ENCODE measurements at places on chromosomes 6 and 20.

- DNase-seq = no peak
Measured at GRCh38 chr6:147970970-147971369, 371.7 kb upstream of the SASH1 start.

GRCh38 chr20:61178551-61179071 is 73.5 kb upstream of the CDH4 start:
- no peak for DNase-seq

DNA sequence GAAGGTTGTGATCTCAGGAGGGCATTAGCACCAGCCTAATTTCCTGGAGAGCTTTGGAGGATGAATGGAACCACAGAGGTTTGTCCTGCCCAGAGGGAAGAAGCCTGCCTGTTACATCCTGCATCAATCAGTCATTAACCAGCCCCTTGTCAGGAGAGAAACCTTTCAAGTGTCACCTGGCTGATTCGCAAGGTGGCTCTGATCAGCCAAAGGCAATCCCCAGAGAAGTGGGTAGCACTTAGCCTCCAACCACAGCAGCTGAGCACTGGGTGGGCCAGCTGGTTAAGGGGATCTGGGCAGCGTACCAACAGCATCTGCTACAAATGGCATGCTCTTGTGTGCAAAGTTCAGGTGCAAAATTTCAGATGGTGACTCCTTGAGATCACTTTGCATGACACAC is 26.9 kb downstream of the ANKEF1 start:
- DNase-seq = no peak

- DNase-seq = no peak
Measured at GRCh38 chr20:63854069-63854765, 7.1 kb upstream of the ABHD16B start.

DNA sequence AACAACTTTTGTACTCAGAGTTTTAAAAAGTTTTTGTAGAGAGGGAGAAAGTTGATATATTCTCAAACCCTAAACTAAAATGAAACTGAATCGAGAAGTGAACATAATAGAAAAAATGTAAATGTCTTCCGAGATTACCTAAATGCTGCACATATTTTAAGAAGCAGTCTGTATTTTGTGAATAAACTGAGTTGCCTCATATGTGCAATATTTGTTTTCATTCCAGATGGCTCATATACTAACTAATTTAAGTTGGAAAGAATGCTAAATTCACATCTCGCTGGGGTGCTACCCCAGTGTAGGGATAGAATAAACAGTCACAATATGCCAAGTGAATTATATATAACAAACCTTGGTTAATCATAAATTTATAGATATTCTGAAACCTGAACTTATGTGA is 285.9 kb upstream of the THEMIS start:
- no peak for DNase-seq

DNA sequence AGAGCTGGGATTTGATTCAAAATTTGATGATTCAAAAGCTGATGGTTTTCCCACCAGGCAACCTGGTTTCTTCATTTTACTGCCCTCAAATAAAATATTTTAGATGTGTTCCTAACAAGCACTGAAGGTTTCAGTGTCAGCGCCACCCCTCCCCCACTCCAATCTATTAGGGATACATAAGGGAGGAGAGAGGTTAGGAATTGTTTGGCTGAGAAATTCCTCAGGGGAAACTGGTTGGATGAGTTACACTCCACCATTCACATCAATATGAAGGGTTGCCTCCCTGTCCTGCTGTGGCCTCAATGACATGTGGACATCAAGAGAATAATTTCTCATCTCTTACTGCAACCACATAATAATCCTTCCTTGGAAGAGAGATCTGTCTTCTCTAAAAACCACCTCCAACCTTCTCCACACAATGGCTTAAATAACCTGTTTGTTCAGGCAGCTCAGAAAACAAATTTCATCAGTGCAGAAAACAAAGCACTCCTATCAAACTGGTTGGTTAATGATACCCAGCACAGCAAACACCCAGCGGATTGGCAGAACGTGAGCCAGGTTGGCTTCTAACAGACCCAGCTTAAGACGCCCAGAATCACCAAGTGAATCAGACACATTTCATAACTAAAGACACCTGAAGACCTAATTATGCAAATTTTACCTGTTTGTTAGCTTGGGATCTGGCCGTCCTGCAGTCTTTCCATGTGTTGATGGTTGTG is 136.0 kb upstream of the SGK1 start:
- DNase-seq = no peak

DNA sequence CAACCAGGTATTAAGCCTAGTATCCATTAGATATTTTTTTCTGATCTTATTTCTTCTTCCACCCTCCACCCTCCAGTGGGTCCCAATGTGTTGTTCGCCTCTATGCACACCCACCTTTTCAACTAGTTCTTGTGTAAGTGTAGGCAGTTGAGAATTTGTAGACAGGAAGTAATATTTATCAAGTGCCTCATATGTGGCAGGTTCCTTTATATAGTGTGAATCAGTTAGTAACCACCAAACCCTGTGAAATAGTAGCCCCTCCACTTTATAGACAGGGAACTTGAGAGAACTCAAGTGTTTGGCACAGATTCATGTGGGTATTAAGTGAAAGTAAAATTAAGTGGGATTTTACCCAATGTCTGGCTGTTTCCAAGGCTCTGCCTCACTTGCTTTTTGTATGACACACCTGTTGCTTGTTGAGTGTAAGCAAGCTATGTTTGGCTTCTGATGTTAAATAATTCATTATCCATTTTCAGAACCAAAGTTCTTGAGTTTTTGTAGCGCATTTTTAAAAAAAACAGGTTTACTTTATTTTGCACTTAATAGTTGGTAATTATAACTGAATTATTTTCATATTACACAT is 24.8 kb downstream of the AFDN start:
- no peak for DNase-seq

DNA sequence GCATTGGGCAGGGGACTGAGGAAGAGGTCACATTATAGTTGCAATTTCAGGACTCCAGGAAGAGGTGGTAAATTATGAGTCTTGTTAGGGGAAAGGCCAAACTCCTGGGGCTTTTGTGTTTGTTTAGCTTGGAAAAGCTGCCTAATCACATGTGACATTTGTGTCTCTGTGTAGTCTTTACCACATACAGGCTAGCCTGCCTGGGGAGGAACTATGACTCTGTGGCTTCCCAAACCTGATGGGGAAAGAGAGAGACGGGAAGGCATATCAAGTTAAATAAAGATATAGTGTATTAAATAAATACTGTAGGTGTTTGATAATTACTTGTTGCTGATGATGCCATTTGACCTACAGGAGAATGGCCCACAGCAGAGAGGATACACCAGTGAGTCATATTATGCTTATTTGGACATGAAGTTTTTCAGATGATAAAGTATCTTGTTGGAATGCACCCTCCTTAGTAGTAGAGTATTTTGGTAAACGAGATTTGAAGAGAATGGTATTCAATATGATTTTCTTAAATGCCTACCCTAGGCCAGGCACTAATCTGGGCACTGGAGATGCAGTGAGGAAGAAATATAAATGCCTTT is 4.0 kb downstream of the BLTP3A start:
- no peak for DNase-seq

DNA sequence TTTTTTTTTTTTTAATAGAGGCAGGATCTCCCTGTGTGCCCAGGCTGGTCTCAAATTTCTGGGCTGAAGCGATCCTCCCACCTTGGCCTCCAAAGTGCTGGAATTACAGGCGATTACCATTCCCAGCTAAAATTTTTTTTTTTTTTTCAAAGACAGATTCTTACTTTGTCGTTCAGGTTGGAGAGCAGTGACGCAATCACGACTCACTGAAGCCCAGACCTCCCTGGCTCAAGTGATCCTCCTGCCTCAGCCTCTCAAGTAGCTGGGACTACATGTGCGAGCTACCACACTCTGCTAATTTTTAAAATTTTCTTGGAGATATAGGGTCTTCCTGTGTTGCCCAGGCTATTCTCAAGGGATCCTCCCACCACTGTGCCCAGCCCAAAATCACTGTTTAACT is 58.0 kb upstream of the MYO6 start:
- DNase-seq = no peak

DNA sequence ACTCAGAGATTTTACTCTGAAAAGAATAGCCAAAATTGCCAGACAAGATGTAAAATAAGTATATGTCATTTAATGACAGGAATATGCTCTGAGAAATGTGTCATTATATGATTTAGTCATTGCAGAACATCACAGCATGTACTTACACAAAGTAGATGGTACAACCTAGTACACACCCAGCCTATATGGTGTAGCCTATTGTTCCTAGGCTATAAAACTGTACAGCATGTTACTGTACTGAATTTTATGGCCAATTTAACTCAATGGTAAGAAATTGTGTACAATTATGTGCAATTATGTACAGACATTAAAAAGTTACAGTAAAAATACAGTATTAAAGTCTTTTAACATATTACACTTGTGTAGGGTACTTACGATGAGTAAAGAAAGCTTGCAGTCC is 311.9 kb upstream of the EPHA7 start:
- no peak for DNase-seq

GRCh38 chr6:164243949-164244348 is 829.4 kb downstream of the QKI start:
- no peak for DNase-seq

- no peak for DNase-seq
Measured at GRCh38 chr20:44835661-44836221, 25.4 kb upstream of the RIMS4 start.

GRCh38 chr6:50698546-50698945 is 14.8 kb upstream of the TFAP2D start:
- DNase-seq = no peak

DNA sequence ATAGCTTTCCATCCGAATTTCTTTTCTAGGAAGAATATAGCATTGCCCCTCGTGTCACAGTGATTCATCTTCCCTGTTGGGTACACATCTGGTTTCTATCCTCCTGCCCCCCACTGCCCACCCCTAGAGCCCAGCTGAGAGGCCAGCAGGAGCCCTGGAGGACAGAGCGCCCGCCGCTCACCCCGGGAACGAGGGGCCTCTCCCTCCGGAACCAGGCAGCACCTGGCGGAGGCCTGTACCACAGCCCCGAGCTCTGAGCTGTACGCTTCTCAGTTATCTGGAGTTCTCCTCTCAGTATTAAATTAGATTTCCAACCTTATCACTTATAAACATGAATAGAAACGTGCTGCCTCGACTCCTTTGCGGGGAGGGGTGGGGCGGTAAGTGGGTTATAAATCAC is 6.0 kb downstream of the ANKRD60 start:
- no peak for DNase-seq

DNA sequence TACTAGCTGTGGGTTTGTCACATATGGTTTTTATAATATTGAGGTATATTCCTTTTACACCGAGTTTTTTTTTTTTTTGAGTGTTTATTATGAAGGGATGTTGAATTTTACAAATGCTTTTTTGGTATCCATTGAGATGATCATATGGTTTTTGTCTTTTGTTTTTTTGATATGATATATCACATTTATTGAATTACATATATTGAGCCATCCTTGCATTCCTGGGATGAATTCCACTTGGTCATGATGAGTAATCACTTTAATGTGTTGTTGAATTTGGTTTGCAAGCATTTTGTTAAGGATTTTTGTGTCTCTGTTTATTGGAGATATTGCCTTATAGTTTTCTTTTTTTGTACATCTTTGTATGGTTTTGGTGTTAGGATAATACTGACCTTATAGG is 3.3 kb upstream of the ZNF337 start:
- DNase-seq = no peak

GRCh38 chr20:29878777-29879442 is 1378.6 kb upstream of the DEFB115 start:
- DNase-seq = no peak

GRCh38 chr6:169216830-169217229 is 36.8 kb downstream of the THBS2 start:
- DNase-seq = no peak

- no peak for DNase-seq
Measured at GRCh38 chr6:143811501-143812157, 31.5 kb upstream of the LTV1 start.

- DNase-seq = no peak
Measured at GRCh38 chr20:32819992-32820697, 391 bp downstream of the MAPRE1 start.

- no peak for DNase-seq
Measured at GRCh38 chr6:14732844-14733757, 512.8 kb upstream of the JARID2 start.

- no peak for DNase-seq
Measured at GRCh38 chr6:10351791-10352190, 63.1 kb downstream of the TFAP2A start.

DNA sequence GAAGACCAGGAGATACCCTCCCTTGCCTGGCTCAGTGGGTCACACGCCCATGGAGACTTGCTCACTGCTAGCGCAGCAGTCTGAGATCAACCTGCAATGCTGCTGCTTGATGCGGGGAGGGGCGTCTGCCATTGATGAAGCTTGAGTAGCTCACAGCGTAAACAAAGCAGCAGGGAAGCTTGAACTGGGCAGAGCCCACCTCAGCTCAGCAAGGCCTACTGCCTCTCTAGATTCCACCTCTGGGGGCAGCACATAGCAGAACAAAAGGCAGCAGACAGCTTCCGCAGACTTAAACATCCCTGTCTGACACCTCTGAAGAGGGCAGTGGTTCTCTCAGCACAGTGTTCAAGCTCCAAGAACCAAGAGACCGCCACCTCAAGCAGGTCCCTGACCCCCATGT is 271.3 kb downstream of the ESR1 start:
- no peak for DNase-seq

DNA sequence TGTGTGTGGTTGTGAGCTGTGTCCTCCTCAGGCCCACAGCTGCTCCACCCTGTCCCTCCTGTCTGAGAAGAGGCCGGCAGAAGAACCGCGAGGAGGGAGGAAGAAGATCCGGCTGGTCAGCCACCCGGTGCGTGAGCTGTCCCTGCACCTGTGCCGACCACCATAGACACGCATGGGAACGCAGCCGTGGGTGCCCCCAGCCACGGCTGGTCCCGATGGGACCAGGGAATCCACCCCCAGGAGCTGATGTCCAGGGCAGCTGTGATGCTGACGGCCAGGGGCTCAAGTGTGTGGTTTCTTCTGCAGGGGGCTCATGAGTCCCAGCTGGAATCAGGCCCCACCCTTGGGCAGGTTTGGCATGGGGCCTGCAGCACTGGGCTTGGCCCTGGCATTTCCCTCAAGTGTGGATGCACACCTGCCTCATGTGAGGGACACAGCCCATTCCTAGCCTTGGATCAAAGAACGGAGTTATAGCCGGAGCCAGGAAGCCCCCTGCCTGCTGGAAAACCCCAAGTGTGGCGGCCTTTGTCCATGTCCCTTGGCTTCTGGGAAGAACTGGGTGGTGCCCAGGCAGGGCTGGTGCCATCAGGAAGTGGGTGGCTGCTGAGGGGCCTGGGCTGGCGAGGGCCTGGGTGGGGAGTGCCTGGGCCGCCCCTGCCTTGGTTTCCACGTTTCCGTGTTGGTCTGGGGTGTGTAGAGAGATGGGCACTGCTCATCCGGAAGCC is 4.6 kb upstream of the TNFRSF6B start:
- DNase-seq = no peak

- no peak for DNase-seq
Measured at GRCh38 chr6:142200846-142201628, 54.0 kb downstream of the VTA1 start.

GRCh38 chr6:82076916-82077315 is 170.6 kb downstream of the IBTK start:
- DNase-seq = no peak

- DNase-seq = no peak
Measured at GRCh38 chr20:38156888-38157634, 8.0 kb downstream of the TGM2 start.

Data from brain pericyte (primary cell).